ENCODE measurements at places on chromosomes 5 and 9.

DNA sequence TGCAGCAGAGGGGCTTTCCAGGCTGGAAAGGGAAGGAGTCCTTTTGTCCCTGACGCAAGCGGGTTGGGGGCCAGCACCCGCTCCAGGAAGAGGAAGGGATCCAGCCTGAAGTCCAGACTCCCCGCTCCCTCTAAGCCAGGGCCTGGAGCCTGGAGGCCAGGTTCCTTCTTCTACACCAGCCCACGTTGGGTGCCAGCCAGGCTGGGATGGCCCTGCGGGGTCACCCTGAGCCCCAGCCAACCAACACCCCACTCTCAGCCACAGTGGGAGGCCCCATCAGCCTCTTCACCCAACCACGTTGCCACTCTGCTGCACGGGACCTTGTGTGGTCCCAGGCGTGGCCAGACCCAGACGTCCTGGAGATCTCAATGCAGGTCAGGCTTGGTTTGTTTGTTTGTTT, 970 bp upstream of the FUT7 start:
- DNase-seq = no peak

GRCh38 chr5:17730421-17730820, 96.2 kb downstream of the TAF11L14 start:
- DNase-seq = no peak

- DNase-seq = no peak
Measured at GRCh38 chr5:173830421-173830820, 57.7 kb upstream of the CPEB4 start.

- no peak for DNase-seq
Measured at GRCh38 chr9:111300140-111300735, 29.8 kb downstream of the OR2K2 start.

DNA sequence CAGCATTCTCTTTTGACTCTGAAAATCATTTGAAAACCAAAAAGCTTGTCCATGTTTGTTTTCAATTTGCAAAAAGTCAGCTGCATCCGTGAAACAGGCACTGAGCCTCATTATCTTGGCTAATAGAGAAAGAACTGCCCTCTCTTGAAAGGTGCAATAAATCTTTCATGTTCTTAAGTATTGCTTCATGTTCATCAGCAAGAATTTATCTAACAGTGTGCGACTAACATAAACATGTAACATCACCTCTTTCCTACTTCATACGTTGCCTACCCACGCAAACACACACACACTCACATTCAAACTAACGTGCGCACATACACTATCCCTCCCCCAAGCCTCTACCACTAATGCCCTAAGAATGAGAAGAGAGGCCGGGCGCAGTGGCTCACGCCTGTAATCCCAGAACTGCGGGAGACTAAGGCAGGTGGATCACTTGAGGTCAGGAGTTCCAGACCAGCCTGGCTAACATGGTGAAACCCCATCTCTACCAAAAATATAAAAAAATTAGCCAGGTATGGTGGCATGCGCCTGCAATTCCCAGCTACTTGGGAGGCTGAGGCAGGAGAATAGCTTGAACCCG, 629.7 kb upstream of the ZNF608 start:
- DNase-seq = no peak

- no peak for DNase-seq
Measured at GRCh38 chr5:121408778-121409177, 442.9 kb upstream of the FTMT start.

GRCh38 chr5:570446-570845, 41.7 kb upstream of the CEP72 start:
- DNase-seq = no peak

DNA sequence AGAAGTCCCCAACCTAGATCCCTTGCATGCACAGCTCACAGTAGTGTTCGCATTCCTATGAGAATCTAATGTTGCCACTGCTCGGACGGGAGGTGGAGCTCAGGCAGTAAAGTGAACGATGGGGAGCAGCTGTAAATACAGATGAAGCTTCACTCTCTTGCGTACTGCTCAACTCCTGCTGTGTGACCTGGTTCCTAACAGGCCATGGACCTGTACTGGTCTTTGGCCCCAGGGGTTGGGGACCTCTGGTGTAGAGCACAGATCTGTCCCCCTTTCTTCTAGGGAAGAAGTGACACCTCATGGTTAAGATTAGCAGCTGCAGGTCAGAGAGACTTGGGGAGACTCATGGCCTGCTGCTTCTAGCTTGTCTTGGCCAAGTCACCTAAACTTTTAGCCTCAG, 7.1 kb downstream of the ARHGEF28 start:
- no peak for DNase-seq

Data from effector memory CD4-positive, alpha-beta T cell (primary cell).